Activated naive CD8-positive, alpha-beta T cell treated with anti-CD3 and anti-CD28 coated beads, Interleukin-2, amount 50 U/mL, for 24 hours (primary cell): ENCODE measurements at places on chromosomes 11 and 22.

- H3K27ac ChIP-seq, result no peak overlapping the region
- no peaks in the 10 kb centered on the region for H3K36me3 ChIP-seq
- DNase-seq, result no peak
- H3K27me3 ChIP-seq, result peaks cover 5% of the 10 kb centered on the region
These were observed 122.4 kb upstream of the OR9Q1 start for GRCh38 chr11:57901278-57901677.

DNA sequence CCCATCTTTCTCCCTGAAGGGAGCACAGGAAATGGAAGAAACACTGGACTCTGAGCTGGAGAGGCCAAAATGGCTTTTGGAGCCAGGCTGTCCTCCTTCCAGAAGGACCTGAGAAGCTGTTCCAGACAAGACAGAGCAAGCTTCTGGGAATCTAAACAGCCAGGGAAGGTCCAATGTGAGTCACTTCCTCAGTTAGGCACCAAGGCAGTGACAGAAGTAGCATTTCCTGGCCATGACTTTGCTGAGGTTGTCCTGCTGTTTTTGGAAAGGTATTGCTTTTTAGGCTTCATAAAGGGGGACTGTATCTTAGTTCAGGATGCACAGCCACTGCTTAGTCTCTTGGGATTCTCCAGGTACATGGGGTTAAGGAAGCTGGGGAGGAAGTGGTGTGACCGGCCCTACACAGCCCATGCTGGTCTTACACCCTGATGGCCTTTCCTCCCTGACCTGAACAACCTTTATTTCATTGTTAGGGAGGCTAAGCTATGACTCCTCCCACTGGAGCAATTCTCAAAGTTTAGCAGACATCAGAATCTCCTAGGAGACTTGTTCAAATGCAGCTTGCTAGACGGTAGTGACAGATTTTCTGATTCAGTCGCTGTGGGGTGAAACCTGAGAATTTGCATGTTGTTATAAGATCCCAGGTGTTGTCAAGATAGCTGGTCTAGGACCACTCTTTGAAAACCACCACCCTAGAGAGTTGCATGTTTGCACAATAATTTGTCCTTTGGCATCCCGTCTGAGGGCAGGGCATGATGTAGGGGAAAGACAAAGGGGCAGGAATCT, 6.8 kb upstream of the INSC start:
- DNase-seq, result no peak
- no peaks in the 10 kb centered on the region for H3K27me3 ChIP-seq
- no peak overlapping the region for H3K4me3 ChIP-seq
- H3K27ac ChIP-seq, result no peak overlapping the region
- peaks cover 3% of the 10 kb centered on the region for H3K4me1 ChIP-seq
- H3K36me3 ChIP-seq, result no peaks in the 10 kb centered on the region

GRCh38 chr11:44695169-44695833, 31.5 kb upstream of the TSPAN18 start:
- no peak for DNase-seq
- H3K4me3 ChIP-seq, result no peak overlapping the region
- no peak overlapping the region for H3K27ac ChIP-seq
- no peaks in the 10 kb centered on the region for H3K27me3 ChIP-seq

DNA sequence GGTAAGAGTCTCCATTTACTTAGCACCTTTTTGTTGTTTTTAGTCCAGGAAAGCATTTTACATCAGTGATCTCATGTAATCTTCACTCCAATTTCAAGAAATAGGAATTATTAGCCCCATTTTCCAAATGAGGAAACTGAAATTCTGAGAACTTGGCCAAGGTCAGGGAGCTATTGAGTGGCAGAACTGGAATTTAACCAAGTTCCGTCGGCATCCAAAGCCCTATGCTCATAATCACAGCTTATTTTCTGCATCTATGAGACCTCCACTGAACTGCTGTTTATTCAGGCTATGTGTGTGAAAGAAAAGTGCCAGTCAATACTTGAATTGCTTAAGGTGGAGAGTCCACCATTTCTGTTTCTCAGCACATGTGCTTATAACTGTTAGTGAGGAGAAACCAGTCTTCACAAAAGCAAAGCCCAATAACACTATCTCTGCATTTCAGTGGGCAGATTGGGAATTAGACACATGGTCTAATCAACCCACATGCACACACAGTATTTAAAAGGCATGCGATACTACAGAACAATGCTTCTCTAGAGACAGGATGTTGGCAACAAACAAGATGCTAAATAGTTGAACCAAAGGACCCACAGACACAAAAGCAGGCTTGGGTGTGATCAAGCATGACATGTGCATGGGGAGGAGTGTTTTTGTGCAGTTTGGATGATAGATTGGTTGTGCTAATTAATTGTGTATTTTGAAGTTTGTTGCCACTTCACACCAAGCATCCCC, 780.6 kb downstream of the OPCML start:
- peaks cover 4% of the 10 kb centered on the region for H3K27me3 ChIP-seq
- no peak overlapping the region for H3K27ac ChIP-seq
- DNase-seq, result no peak
- H3K36me3 ChIP-seq, result no peaks in the 10 kb centered on the region
- no peaks in the 10 kb centered on the region for H3K4me1 ChIP-seq

- H3K4me3 ChIP-seq, result no peak overlapping the region
- H3K4me1 ChIP-seq, result peaks cover under 1% of the 10 kb centered on the region
- no peak for DNase-seq
- H3K27me3 ChIP-seq, result peaks cover 10% of the 10 kb centered on the region
These were observed 60.1 kb upstream of the ZC3H12C start for GRCh38 chr11:110032957-110033570.

- no peak for DNase-seq
- no peak overlapping the region for H3K27ac ChIP-seq
- no peaks in the 10 kb centered on the region for H3K36me3 ChIP-seq
These were observed 12.9 kb upstream of the CRY2 start for GRCh38 chr11:45834298-45834756.
